LHCN-M2 (cell line): ENCODE measurements at places on chromosomes 2 and 18. TPM values are rescaled to one million over a fixed set of nuclear protein-coding genes. Genes with fewer than 3 reads are reported as not detected.

FAM161A gene
- 2.3 and 2.5 TPM in 2 replicates for total RNA-seq

ALPG gene
- total RNA-seq = not detected in 2 replicates

GCKR gene
- 0.11 and 0.32 TPM in 2 replicates for total RNA-seq

LRP1B gene
- under 0.01 and 0.11 TPM in 2 replicates for total RNA-seq

ALPP gene
- total RNA-seq = not detected in 2 replicates

SDC1 gene
- total RNA-seq = 73.1 and 83.5 TPM in 2 replicates

CD207 gene
- total RNA-seq = not detected in 2 replicates

OTOF gene
- total RNA-seq = 0.06 and 0.83 TPM in 2 replicates

SLC11A1 gene
- total RNA-seq = 0.11 and 0.13 TPM in 2 replicates

PDE1A gene
- total RNA-seq = 3.1 and 3.5 TPM in 2 replicates

TCF23 gene
- not detected in 2 replicates for total RNA-seq

CCDC141 gene
- 2.4 and 3.7 TPM in 2 replicates for total RNA-seq

FAM237A gene
- not detected in 2 replicates for total RNA-seq

C2orf81 gene
- 0.63 and 1.5 TPM in 2 replicates for total RNA-seq

TCF4 gene
- 30.8 and 33.0 TPM in 2 replicates for total RNA-seq

FAM210A gene
- 19.7 and 26.8 TPM in 2 replicates for total RNA-seq

EMX1 gene
- not detected in 2 replicates for total RNA-seq

CCBE1 gene
- 54.9 and 92.6 TPM in 2 replicates for total RNA-seq

ITGB6 gene
- 11.6 and 15.2 TPM in 2 replicates for total RNA-seq

FSIP2 gene
- total RNA-seq = 0.13 and 0.17 TPM in 2 replicates

NYAP2 gene
- total RNA-seq = not detected in 2 replicates

CSRNP3 gene
- 1.2 and 1.4 TPM in 2 replicates for total RNA-seq

ADAM23 gene
- 3.1 and 6.8 TPM in 2 replicates for total RNA-seq

C2orf42 gene
- 13.5 and 18.8 TPM in 2 replicates for total RNA-seq

CNOT9 gene
- total RNA-seq = 64.6 and 82.1 TPM in 2 replicates

VIT gene
- 0.51 and 1.0 TPM in 2 replicates for total RNA-seq

TMX3 gene
- total RNA-seq = 81.0 and 85.8 TPM in 2 replicates

CRACDL gene
- total RNA-seq = not detected in 2 replicates

CFC1B gene
- total RNA-seq = not detected in 2 replicates

B3GNT2 gene
- total RNA-seq = 13.3 and 16.0 TPM in 2 replicates

GALM gene
- total RNA-seq = 31.0 and 33.9 TPM in 2 replicates

ACMSD gene
- total RNA-seq = not detected in 2 replicates

ZAP70 gene
- total RNA-seq = 0.40 TPM in 1 of 2 replicates, not detected in the other

TCF7L1 gene
- 0.46 and 1.1 TPM in 2 replicates for total RNA-seq

PFN4 gene
- 0.63 and 1.7 TPM in 2 replicates for total RNA-seq
